Activated CD8-positive, alpha-beta T cell treated with anti-CD3 and anti-CD28 coated beads for 36 hours (primary cell): ENCODE measurements at places on chromosomes 2 and 18.

- H3K36me3 ChIP-seq = no peaks in the 10 kb centered on the region
- H3K27me3 ChIP-seq = no peaks in the 10 kb centered on the region
- H3K4me1 ChIP-seq = peaks cover 12% of the 10 kb centered on the region
- peak; percentile 19 for DNase-seq
Measured at GRCh38 chr18:47944972-47945852, 14.8 kb upstream of the SMAD2 start.

GRCh38 chr2:58871469-58872142 is 630.5 kb upstream of the FANCL start:
- no peaks in the 10 kb centered on the region for H3K4me1 ChIP-seq
- no peak for DNase-seq
- peaks cover 3% of the 10 kb centered on the region for H3K27me3 ChIP-seq
- H3K27ac ChIP-seq = no peak overlapping the region

GRCh38 chr2:129816813-129817574 is 162.5 kb upstream of the RAB6C start:
- H3K4me3 ChIP-seq = no peak overlapping the region
- H3K4me1 ChIP-seq = peaks cover 9% of the 10 kb centered on the region
- no peak for DNase-seq
- H3K27me3 ChIP-seq = no peaks in the 10 kb centered on the region

DNA sequence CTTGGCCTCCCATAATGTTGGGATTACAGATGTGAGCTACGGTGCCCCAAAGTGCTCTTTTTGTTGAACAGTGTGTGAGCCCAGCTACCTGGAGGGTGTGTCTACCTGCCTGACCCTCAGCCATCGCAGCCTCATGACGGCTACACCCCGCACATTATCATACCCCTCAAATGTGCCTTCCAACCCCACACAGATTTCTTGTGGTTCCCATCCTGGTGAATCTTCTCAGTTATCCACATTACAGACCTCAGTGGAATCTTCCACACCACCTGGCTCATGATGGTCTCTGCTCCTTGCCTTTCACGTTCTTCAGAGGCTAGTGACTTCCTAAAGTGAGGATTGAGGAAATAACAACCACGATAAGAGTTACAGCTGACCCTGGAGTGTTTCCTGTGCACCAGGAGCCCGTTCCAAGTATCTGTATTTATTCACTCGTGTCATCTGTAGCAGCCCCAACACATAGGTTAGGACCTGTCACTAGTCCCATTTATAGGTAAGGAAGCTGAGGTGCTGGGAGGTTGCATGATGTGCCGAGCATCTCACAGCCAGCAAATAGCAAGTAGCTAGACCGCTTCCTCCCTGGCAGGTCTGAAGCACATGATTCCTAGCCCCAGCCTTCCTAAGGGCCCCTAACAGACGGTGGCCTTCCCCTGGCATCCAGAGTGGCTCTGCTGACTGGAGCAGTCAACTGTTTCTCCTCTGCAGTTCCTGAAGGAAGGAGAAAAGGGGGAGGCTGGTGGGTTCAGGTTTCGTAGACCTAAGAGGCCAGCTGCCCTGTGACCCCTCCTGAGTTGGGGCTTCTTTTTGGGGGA is 47.3 kb downstream of the TCF7L1 start:
- no peaks in the 10 kb centered on the region for H3K36me3 ChIP-seq
- DNase-seq = no peak
- no peak overlapping the region for H3K27ac ChIP-seq
- H3K4me3 ChIP-seq = no peak overlapping the region
- peaks cover 1% of the 10 kb centered on the region for H3K27me3 ChIP-seq

- peaks cover 16% of the 10 kb centered on the region for H3K4me1 ChIP-seq
- H3K27ac ChIP-seq = no peak overlapping the region
- no peaks in the 10 kb centered on the region for H3K36me3 ChIP-seq
- peak; percentile 29 for DNase-seq
- peaks cover 49% of the 10 kb centered on the region for H3K27me3 ChIP-seq
Measured at GRCh38 chr2:54457323-54458023, 1.3 kb downstream of the SPTBN1 start.

DNA sequence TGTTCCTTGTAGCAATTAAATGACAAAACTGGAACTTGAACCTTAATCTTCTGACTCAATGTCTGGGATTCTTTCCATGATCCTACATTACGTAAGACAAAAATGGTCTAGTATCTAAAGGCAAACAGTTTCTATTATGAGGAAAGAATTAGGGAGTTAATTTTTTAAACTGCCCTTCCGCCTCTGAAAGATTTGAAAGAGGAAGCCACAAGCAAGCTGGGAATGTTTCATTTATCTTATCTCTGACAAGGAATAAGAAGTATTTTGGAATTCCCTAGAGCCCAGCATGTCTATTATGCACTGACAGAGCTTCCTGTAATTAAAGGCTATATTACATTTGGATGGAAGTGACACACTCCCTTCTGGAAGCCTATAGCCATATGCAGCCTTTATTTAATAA is 558.8 kb upstream of the CDH2 start:
- no peak overlapping the region for H3K4me3 ChIP-seq
- DNase-seq = no peak
- no peaks in the 10 kb centered on the region for H3K27me3 ChIP-seq
- H3K36me3 ChIP-seq = no peaks in the 10 kb centered on the region
- no peak overlapping the region for H3K27ac ChIP-seq

GRCh38 chr2:173629076-173629475 is 274.4 kb downstream of the CDCA7 start:
- H3K4me3 ChIP-seq = no peak overlapping the region
- H3K36me3 ChIP-seq = no peaks in the 10 kb centered on the region

- no peaks in the 10 kb centered on the region for H3K27me3 ChIP-seq
- no peak for DNase-seq
- no peaks in the 10 kb centered on the region for H3K4me1 ChIP-seq
- no peaks in the 10 kb centered on the region for H3K36me3 ChIP-seq
- H3K4me3 ChIP-seq = no peak overlapping the region
Measured at GRCh38 chr2:23123686-23124085, 261.3 kb upstream of the KLHL29 start.

DNA sequence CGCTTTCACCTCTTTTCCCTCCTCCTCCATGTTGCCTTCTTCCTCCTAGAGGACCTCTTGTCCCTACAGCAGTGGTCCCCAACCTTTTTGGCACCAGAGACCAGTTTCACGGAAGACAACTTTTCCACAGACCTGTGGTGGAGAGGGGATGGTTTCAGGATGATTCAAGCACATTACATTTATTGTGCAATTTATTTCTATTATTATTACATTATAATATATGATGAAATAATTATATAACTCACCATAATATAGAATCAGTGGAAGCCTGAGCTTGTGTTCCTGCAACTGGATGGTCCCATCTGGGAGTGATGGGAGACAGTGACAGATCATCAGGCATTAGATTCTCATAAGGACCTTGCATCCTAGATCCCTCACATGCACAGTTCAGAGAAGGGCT is 152.2 kb upstream of the NCKAP5 start:
- DNase-seq = no peak
- H3K36me3 ChIP-seq = no peaks in the 10 kb centered on the region
- no peaks in the 10 kb centered on the region for H3K27me3 ChIP-seq
- H3K4me1 ChIP-seq = no peaks in the 10 kb centered on the region
- H3K4me3 ChIP-seq = no peak overlapping the region
- H3K27ac ChIP-seq = no peak overlapping the region

GRCh38 chr2:201955702-201956141 is 77.9 kb upstream of the FZD7 start:
- no peaks in the 10 kb centered on the region for H3K4me1 ChIP-seq
- H3K27ac ChIP-seq = no peak overlapping the region
- no peak overlapping the region for H3K4me3 ChIP-seq
- H3K36me3 ChIP-seq = no peaks in the 10 kb centered on the region

GRCh38 chr2:39008665-39009064 is 112.2 kb downstream of the SOS1 start:
- no peak overlapping the region for H3K4me3 ChIP-seq
- H3K4me1 ChIP-seq = peaks cover 19% of the 10 kb centered on the region
- peak; percentile 40 for DNase-seq
- H3K27me3 ChIP-seq = no peaks in the 10 kb centered on the region
- peak overlapping the region; percentile 72 for H3K27ac ChIP-seq

GRCh38 chr2:24720310-24720709 is 72.9 kb downstream of the PTRHD1 start:
- no peak overlapping the region for H3K27ac ChIP-seq
- H3K27me3 ChIP-seq = no peaks in the 10 kb centered on the region
- peaks cover 9% of the 10 kb centered on the region for H3K36me3 ChIP-seq

- peaks cover 33% of the 10 kb centered on the region for H3K4me1 ChIP-seq
- DNase-seq = no peak
- peaks cover 74% of the 10 kb centered on the region for H3K27me3 ChIP-seq
Measured at GRCh38 chr2:72919414-72920317, 2.3 kb downstream of the EMX1 start.

GRCh38 chr18:25883091-25883490 is 207.3 kb downstream of the SS18 start:
- no peak overlapping the region for H3K27ac ChIP-seq
- H3K27me3 ChIP-seq = peaks cover 7% of the 10 kb centered on the region
- H3K36me3 ChIP-seq = no peaks in the 10 kb centered on the region
- H3K4me1 ChIP-seq = no peaks in the 10 kb centered on the region

DNA sequence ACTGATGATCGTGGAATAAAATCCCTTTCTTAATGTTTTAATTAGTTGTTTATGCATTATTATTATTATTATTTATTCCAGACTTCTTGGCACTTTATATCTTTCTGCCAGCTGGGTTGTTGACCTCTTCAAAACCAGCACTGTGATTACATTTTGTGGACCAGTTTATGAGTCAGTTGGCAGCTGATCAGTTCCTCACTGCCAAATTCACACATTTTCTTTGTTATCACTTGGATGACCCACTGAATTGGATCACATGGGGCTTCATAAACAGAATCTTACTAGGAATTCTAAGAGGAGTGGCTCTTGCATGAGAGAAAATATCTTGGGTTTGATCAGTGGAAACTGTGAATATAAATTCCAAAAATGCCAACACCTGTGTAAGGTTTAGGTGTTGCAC is 321.8 kb upstream of the SPRED2 start:
- no peak overlapping the region for H3K27ac ChIP-seq
- peaks cover 2% of the 10 kb centered on the region for H3K27me3 ChIP-seq
- no peaks in the 10 kb centered on the region for H3K4me1 ChIP-seq
- H3K36me3 ChIP-seq = no peaks in the 10 kb centered on the region
- no peak for DNase-seq

DNA sequence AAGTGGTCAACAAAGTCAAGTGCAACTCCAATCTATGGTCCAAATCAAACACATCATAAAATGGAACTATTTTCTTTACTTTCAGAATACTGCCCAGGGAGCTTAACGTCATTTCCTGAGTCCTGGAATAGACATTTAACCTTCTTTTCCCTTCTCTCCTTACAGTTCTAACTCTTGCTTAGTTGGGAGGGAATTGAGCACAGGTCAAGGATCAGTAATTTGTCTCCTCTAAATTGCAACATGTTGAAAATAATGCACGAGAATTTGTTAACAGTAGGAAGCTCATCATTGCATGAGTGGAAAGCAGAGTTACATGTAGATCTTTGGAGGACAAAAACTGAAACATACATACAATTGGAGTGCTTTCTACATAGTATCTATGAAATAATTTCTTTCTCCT is 87.7 kb downstream of the MEP1B start:
- H3K4me3 ChIP-seq = no peak overlapping the region
- no peak for DNase-seq
- H3K27me3 ChIP-seq = peaks cover 4% of the 10 kb centered on the region
- no peaks in the 10 kb centered on the region for H3K36me3 ChIP-seq
- H3K4me1 ChIP-seq = no peaks in the 10 kb centered on the region

- H3K36me3 ChIP-seq = no peaks in the 10 kb centered on the region
- H3K27me3 ChIP-seq = no peaks in the 10 kb centered on the region
- H3K4me1 ChIP-seq = no peaks in the 10 kb centered on the region
- DNase-seq = no peak
Measured at GRCh38 chr18:8020132-8020846, 453.2 kb downstream of the PTPRM start.

- peak overlapping the region; percentile 99 for H3K27ac ChIP-seq
- peak overlapping the region; percentile 99 for H3K4me3 ChIP-seq
- H3K36me3 ChIP-seq = peaks cover 77% of the 10 kb centered on the region
Measured at GRCh38 chr2:113891265-113891959, 1.5 kb downstream of the ACTR3 start.

DNA sequence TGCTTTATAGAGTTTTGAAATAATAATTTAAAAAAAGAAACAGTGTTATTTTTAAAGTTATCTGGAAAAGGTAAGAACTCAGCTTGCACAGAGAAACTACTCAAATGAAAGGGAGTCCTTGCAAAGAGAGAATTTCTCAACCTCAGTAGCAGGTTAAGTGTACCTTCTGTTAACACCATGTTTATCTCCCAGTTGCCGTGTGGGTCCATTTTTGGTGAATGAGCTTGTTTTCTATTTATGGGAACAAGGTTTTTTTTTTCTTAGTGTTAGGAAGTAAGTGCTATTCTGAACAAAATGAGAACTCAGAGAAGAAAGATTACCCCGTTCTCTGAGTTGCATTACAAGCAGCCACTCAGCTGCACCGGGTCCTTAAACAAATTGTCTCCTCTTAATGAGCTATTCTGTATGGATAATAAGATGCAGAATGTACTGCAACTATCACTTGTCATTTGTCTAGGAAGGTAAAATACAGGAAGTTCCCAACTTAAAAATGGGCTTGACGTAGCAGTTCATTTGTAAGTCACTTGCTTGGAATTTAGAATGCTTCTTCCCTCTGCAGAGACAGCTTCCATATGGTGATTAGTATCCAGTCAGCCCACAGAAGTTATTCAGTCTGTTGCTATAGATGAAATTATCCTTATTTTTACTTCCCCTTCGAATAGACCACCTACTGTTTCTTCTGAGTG is 74.9 kb downstream of the LTBP1 start:
- H3K4me3 ChIP-seq = no peak overlapping the region
- H3K27ac ChIP-seq = no peak overlapping the region
- peaks cover 26% of the 10 kb centered on the region for H3K27me3 ChIP-seq
- H3K36me3 ChIP-seq = no peaks in the 10 kb centered on the region
- DNase-seq = no peak

- DNase-seq = no peak
- H3K27me3 ChIP-seq = peaks cover 81% of the 10 kb centered on the region
- no peaks in the 10 kb centered on the region for H3K36me3 ChIP-seq
- no peak overlapping the region for H3K4me3 ChIP-seq
- H3K4me1 ChIP-seq = peaks cover 23% of the 10 kb centered on the region
Measured at GRCh38 chr2:45005261-45006002, 3.8 kb downstream of the SIX2 start.

DNA sequence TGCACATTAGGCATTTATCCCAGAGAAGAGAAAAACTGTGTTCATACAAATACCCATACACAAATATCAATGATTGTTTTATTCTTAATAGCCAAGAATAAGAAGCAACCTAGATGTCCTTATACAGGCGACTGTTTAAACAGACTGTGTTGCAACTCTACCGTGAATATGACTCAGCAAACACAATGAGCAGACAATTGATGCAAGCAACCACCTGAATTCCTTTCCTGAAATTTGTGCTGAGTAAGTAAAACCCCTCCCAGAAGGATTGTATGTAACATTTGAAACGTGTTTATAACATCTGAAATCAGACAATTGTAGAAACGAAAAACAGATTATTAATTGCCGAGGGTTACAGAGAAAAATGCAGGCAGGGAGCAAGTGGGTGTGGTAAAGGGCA is 621.9 kb upstream of the SOX11 start:
- H3K27me3 ChIP-seq = no peaks in the 10 kb centered on the region
- no peak overlapping the region for H3K27ac ChIP-seq
- H3K36me3 ChIP-seq = no peaks in the 10 kb centered on the region
- no peak for DNase-seq

GRCh38 chr2:126843081-126843480 is 55.6 kb upstream of the TEX51 start:
- no peaks in the 10 kb centered on the region for H3K4me1 ChIP-seq
- no peak overlapping the region for H3K4me3 ChIP-seq
- H3K27ac ChIP-seq = no peak overlapping the region
- H3K36me3 ChIP-seq = no peaks in the 10 kb centered on the region
- peaks cover 5% of the 10 kb centered on the region for H3K27me3 ChIP-seq
